GM04503 (cell line): ENCODE measurements at places on chromosomes 1 and 21.
A peak's percentile ranks its signal among the peaks of the same experiment; 100 is the strongest.

DNA sequence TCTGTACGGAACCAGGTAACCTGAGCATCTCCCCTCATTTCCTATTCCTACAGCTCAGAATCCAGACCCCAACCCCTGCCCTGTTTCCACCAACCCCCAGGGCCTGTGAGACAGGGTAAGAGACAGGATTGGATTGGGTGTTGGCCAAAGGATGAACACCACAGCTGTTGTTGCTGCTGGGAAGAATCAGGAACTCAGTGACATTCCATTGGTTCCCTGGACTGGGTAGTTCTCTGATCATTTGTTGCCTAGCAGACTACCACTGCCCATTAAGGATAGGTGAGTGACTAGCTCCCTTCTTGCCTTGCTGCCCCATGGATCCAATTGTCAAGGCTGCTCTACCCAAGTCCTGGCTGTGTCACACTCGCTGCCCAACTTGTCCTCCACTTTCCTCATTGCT is 10.0 kb downstream of the NCSTN start:
- no peak for DNase-seq

DNA sequence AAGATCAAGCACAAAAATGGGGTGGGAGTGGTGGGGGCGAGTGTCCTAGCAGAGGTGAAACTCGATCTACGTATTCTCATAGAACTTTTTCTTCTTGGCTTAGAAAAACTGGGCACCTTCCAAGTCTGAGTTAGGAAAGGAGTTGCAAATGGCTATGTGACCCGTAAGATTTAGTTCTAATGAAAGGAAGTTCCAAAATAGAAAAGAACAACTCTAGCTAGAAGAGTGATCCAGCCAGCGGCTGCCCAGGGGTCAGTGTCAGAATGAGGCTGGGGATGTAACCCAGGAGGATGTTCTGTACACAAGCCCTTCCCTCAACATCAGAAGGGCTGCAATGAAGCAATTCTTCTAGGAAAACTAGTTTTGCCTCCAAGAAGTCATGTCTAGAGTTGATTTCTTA is 5.2 kb downstream of the MTARC1 start:
- no peak for DNase-seq

DNA sequence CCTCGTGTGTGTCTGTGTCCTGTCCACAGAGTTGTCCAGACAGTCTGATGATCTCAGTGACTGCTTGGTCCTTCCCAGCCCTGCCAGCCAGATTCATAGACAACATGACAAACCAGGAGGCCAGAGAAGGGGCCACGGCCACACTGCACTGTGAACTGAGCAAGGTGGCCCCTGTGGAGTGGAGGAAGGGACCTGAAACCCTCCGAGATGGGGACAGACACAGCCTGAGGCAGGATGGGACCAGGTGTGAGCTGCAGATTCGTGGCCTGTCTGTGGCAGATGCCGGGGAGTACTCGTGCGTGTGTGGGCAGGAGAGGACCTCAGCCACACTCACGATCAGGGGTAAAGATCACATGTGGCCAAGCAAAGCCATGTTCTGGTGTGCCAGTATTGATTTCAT is 96.4 kb downstream of the OBSCN start:
- no peak for DNase-seq

- no peak for DNase-seq
Measured at GRCh38 chr1:168554603-168555483, 11.0 kb upstream of the XCL2 start.

GRCh38 chr1:83910461-83910860 is 88.5 kb downstream of the TTLL7 start:
- DNase-seq: no peak

DNA sequence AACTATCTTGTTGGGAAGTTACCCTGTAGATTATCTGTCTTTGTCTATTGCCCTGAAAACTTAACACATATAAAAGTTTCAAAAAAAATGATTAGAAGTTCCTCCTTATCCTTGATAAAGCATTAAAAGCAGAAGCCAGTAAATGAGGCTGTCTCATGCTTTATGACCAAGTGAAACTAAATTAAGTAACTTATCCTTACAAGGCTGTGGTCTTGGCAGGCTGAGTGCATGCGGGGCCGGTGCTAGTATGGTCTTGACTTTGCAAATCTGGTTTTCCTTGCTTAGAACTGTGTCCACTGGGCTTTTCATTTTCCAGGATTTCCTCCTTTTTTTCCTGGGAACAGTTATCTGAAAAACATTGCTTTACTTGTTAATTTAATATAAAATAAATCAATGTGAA is 43.1 kb downstream of the PCNX2 start:
- no peak for DNase-seq

- no peak for DNase-seq
Measured at GRCh38 chr1:82197606-82198005, 396.9 kb downstream of the ADGRL2 start.

DNA sequence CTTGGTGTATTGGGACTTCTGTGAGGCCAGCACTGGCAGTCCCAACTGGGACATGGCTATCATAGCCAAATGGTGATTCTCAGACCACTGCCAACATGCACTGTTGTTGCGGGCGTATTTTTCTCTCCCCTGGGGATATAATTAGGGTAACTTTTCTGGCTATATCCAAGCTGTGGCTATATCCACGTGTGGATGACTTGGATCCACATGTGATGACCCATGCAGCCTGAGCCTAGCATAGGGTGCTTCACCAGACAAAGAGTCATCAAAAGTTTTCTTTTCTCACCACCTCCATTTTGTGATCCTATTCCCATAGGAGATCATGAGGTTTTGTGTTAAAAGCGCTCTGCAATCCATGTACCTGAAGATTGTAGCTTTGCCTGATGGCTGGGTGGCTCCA is 51.2 kb upstream of the CSF3R start:
- DNase-seq: no peak

GRCh38 chr1:117598489-117598888 is 7.4 kb upstream of the TENT5C start:
- no peak for DNase-seq

- DNase-seq: peak; percentile 51
Measured at GRCh38 chr1:28259934-28260802, 850 bp downstream of the SESN2 start.

DNA sequence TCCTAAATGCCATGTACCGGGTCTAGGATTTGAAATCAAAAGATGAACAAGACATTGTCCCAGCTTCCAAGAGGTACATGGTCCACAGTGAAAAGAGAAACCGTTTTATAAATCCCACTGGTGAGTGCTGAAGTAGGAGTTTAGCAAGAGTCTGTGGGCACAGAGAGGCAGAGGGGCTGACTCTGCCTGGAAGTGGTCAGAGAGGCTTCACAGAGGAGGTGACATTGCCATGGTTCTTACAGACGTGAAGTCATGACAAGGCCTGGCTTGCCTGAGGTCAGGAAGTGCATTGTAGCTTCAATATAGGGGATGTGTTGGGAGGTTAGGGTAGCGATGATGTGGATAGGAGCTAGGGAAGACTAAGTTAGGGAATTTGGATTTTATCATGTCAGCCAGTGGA is 28.4 kb downstream of the MAPKAPK2 start:
- no peak for DNase-seq

DNA sequence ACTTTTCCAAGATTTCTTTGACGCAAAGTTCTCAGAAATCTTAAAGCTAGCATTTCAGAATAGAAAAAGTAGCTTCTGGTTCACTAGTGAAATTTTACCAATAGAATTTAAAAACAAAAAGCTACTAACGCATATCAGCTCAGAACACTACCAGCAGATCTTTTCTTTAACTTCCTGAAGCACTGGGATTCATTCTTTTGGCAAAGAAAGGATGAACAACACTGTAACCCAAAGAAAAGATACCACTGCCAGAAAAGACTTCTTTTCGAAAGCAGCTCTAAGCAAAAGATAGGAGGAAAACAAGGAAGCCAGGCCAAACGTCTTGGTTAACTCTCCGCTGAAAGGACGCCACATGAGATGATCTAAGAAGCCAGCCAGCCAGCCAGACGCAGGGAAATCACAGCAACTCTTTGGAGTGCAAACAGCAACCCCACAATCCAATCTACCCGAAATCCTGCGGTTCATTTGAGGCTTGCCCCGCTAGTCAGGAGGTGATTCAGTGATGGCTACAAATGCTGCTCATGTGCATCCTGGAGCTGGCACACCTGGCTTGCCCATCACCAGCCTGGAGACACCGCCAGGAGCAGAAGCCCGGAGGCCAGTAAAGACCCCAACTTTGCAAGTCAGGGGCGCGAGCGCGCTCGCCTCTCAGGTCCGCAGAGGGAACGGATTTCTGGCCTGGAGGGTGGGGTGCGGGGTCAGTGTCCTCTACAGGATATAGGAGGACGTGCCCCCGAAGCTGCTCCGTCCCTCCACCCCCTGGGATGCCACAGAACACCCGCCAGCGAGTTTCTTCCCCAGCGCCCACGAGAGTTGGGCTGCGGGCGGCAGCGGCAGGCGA is 812 bp downstream of the NBPF1 start:
- DNase-seq: peak; percentile 91

- DNase-seq: no peak
Measured at GRCh38 chr1:116113615-116114014, 2.4 kb downstream of the MAB21L3 start.

- no peak for DNase-seq
Measured at GRCh38 chr1:230832476-230832875, 35.8 kb downstream of the C1orf198 start.

GRCh38 chr1:15433471-15433870 is 4.8 kb upstream of the CTRC start:
- no peak for DNase-seq

DNA sequence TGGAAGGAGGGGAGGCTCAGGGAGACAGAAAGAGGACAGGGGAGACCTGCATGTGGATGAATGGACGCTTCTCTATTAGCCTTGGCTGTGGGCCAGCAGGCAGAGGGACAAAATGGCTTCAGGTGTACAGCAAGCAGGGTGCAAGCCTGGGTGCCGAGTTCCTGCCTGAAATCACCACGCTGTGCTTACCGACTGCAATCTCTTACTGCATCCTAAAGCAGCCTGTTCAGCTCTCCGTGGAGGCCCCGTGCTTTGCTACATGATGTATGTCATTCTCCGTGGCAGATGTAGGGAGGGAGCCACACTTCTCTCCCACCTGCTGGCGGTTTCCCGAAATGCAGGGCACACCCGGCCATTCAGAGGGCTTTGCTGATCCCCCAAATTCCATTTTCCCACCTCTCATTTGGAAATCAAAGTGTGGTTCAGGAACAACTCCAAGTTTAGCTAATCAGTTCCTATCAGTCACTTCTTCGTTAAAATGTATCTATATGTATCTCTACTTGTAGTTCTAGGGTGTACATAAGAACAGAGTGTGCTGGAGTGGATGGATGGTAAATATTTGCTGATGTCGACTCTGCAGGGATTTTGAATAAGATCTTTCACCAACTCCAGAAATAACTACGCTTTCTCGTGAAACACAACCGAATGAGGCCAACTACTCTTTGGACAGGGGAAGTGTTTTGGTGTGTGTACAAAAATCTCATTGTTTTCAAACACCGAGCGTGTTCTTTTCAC is 122.3 kb upstream of the BACE2 start:
- DNase-seq: no peak

DNA sequence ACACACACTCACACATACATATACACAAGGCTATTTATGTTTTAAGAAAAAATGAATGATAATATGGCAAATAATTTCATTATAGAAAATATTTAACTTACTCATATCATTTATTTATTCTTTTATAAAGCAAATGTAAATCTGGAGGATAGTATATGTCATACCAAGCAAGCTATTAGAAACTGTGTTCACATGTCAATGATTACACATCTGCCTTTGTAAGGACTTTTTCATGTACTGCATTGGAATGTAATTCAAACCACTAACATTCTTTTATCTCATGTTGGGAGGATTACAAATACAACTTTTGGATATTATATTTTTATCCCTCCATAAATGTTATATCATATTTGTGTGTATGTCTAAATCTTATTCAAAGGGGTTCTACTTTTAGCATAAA is 1887.4 kb downstream of the NCAM2 start:
- DNase-seq: no peak

DNA sequence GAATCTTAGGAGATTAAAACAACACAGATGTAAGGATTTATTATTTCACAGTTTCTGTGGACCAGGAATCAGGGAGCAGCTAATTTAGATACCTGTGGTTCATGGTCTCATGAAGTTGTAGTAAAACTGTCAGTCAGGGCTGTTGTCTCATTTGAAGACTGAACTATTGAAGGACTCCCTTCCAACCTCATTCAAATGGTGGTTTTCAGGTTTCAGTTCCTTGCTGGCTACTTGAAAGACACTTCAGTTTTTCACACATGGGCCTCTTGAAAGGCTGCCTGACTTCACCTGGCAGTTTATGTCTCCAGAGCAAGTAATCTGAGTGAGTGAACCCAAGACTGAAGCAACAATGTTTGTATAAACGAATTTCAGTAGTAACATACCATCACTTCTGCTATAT is 915.9 kb downstream of the PLA2G4A start:
- DNase-seq: no peak

DNA sequence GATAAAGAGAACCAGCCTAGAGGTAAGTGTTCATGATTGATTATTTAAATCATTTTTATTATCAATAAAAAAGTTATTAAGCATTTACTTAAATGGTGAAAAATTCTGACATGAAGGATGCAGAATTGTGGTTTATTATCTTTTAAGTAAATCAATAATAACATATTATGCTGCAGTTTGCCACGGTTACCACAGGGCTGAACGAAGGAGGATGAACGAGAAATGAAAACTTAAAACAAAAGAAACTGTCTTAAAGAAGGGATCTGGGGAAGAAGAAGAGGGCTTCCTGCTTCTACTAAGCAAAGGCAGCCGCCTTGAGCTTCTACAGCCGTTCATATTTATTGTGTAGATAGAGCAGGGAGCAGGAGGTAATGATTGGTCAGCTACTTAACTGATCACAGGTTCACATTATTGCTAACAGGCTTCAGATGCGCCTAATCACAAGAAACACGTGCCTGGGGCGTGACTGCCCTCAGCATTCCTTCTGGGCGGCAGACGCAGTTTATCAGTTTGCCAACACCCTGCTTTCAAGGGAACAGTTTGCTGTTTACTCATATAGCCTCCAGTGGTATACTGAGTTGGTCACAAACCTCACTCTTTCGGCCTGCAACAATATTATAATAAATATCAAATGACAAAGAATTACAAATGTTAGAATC is 5.8 kb upstream of the FNBP1L start:
- peak; percentile 37 for DNase-seq

- DNase-seq: no peak
Measured at GRCh38 chr1:1051127-1051810, 22.8 kb downstream of the RNF223 start.

- no peak for DNase-seq
Measured at GRCh38 chr1:156110252-156110651, 4.3 kb upstream of the LMNA start.

GRCh38 chr1:214720561-214720960 is 117.6 kb downstream of the CENPF start:
- no peak for DNase-seq

- DNase-seq: peak; percentile 10
Measured at GRCh38 chr1:76381450-76382097, 307.0 kb downstream of the ST6GALNAC3 start.

DNA sequence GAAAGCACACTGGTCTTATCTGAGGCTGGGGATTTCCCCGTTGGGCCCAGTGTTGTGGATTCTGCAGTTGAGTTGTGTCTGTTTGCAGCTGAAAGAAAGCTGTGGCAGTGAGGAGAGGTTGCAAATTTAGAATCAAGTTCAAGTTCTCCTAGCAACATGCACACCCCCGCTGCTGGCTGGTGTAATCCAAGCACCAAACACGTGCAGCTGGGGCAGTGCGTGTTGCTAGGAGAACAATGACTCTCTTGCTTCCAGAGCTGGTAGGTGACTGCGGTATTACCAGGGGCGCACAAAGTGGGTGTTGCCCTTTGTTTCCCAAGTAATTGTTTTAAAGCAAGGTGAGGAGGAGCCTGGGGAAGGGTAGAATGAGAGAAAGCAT is 91.5 kb downstream of the IER5 start:
- peak; percentile 19 for DNase-seq

GRCh38 chr1:203954788-203955552 is 93.6 kb downstream of the SNRPE start:
- DNase-seq: no peak
